ENCODE measurements at places on chromosomes 16 and 17. TPM values are rescaled to one million over a fixed set of nuclear protein-coding genes. Genes with fewer than 3 reads are reported as not detected.

DNA sequence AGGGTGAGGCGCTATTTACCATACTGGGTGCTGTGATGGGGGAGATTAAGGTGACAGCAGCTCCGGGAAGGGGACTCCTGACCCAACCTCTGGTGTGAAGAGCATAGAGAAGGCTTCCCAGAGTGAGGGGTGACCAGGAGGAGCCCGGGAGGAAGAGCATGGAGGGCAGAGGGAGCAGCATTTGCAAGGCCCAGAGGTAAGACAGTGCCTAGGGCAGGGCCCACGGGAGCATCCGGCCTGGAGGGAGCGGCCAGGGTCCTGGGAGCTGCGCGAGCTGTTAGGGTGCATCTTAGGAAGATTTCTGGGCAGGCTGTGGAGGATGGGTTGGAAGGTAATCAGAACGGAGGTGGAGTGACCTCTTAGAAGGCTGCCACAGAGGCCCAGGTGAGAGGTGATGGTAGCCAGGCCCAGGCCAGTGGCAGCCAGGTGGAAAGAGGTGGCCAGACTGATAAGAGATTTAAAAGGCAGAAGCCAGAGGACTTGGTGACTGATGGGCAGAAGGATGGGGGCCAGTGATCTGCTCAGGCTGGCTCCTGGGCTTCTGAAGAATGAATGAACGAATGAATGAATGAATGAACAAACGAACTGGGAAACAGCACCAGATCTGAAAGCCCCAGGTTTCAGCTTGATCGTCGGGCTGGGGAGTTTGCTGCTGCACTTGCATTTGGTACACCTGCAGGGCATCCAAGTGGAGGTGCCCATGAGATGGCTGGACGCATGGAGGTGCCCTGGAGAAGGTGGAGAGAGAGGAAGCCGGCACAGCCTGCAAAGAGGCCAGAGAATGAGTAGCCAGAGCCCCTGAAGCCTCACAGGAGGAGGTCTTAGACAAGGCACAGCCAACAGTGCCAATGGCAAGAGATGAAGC, 13.0 kb upstream of the TMEM92 start:
- H3K4me1 ChIP-seq, result peaks cover 31% of the 10 kb centered on the region
- DNase-seq, result no peak
- H3K4me3 ChIP-seq, result no peak overlapping the region
- H3K27ac ChIP-seq, result no peak overlapping the region

DNA sequence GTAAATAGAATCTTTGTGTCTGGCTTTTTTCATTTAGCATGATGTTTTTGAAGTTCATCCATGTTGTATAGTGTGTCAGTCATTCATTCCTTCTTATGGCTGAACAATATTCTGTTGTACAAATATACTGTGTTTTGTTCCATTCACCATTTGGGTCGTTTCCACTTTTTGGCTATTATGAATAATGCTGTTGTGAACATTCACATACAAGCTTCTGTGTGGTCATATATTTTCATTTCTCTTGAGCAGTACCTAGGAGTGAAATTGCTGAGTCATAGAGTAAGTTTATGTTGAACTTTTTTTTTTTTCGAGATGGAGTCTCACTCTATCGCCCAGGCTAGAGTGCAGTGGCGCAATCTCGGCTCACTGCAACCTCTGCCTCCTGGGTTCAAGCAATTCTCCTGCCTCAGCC, 32.3 kb upstream of the TAOK1 start:
- no peak overlapping the region for H3K4me3 ChIP-seq
- no peaks in the 10 kb centered on the region for H3K36me3 ChIP-seq
- peak; percentile 65 for DNase-seq
- no peak overlapping the region for H3K27ac ChIP-seq
- no peaks in the 10 kb centered on the region for H3K4me1 ChIP-seq

GRCh38 chr16:86609115-86609514, 30.8 kb downstream of the FOXL1 start:
- no peaks in the 10 kb centered on the region for H3K36me3 ChIP-seq
- H3K4me1 ChIP-seq, result peaks cover 28% of the 10 kb centered on the region
- no peak overlapping the region for H3K4me3 ChIP-seq
- H3K27ac ChIP-seq, result peak overlapping the region; percentile 92

DNA sequence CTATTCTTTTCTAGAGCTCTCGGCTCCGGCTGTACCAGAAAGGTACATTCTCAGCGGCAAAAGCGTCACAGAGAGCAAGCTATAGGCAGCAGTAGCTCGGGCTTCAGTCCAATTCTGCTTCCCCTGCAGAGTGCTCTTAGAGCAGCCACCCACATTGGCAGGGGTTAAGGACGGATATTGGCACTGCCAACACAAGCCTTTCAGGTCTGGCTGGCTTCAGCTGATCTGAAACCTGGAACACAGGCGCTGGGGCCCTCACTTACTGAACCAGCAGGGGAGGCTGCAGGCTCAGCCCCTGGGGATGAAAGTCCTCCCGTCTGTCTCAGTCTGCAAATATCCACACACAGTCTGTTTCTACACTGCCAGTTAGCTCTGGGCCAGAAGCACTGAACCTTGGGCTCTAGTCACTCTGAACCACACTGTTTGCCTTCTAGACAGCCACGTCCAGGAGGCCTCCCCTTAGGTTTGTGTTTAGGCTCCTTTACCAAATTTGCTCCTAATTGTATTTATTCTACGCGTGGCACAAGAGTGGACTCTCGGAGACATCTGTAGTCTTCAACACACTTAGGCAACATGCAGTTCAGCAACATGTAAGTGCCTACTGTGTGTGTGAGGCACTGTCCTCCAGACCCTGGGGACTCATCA, 40.1 kb downstream of the HIC1 start:
- no peak overlapping the region for H3K4me3 ChIP-seq
- H3K27ac ChIP-seq, result no peak overlapping the region
- DNase-seq, result peak; percentile 75
- no peaks in the 10 kb centered on the region for H3K27me3 ChIP-seq
- H3K36me3 ChIP-seq, result no peaks in the 10 kb centered on the region

DNA sequence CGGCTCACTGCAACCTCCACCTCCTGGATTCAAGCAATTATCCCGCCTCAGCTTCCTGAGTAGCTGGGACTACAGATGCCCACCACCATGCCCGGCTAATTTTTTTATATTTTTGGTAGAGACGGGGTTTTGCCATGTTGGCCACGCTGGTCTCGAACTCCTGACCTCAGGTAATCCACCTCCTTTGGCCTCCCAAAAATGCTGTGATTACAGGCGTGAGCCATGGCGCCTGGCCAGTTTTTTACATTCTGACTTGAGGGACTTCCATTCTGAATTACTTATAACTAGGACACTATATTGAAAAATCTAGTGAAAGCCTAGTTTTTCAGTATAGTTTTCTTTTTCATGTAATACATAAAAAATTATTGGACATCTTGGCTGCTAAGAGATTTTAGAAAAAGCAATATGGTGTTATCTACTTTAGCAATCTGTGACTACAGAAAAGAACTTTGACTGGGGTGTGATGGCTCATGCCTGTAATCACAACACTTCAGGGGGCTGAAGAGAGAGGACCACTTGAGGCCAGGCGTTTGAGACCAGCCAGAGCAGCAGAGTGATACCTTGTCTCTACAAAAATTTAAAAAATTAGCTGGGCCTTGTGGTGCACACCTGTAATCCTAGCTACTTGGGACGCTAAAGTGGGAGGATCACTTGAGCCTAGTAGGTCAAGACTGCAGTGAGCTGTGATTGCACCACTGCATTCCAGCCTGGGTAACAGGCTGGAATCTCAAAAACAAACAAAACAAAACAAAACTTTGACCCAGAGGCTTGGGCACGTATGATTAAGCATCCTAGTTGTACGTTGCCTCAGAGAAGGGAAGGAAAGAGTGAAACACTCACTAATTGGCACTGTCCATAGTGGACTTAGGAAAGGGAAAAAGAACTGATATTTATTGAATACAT, 26.8 kb upstream of the GOSR1 start:
- H3K36me3 ChIP-seq, result peaks cover 8% of the 10 kb centered on the region
- no peak overlapping the region for H3K27ac ChIP-seq
- H3K27me3 ChIP-seq, result no peaks in the 10 kb centered on the region
- no peak overlapping the region for H3K4me3 ChIP-seq

GRCh38 chr16:28035866-28036393, 27.6 kb downstream of the GSG1L start:
- DNase-seq, result no peak
- no peak overlapping the region for H3K4me3 ChIP-seq
- H3K27me3 ChIP-seq, result peaks cover 18% of the 10 kb centered on the region
- no peaks in the 10 kb centered on the region for H3K36me3 ChIP-seq

- H3K27me3 ChIP-seq, result no peaks in the 10 kb centered on the region
- H3K36me3 ChIP-seq, result peaks cover 2% of the 10 kb centered on the region
- DNase-seq, result peak; percentile 92
Measured at GRCh38 chr17:42517516-42517915, 18.5 kb upstream of the NAGLU start.

DNA sequence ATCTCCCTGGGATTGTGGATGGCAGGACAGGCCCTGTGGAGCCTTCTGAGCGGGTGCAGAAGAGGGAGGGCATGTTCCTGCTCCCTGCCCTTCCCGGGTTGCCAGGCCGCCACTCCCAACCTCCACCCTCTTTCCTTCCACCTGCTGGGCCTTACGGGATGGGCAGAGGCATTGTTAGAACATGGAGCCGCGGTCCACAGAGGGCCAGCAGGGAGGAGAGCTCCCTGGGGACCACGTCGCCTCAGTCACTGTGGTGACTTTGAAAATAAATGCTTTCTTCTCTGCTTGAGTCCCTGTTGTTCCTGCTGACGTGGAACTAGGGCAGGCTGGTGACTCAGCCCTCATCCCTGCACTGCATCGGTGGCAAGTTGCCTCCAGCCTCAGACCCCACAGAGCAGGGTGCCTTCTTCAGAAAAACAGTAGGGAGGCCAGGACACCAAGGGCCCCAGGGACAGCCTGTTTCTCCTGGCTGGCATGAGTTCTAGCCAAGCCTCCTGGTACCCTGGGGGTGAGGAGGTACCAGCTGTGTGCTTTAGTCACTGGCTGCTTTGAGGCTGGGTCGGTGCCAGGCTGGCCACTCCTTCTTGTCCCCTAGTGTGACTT, 224.9 kb downstream of the SEC14L1 start:
- no peaks in the 10 kb centered on the region for H3K36me3 ChIP-seq
- no peak overlapping the region for H3K4me3 ChIP-seq
- peak overlapping the region; percentile 90 for H3K27ac ChIP-seq
- peaks cover 40% of the 10 kb centered on the region for H3K4me1 ChIP-seq

DNA sequence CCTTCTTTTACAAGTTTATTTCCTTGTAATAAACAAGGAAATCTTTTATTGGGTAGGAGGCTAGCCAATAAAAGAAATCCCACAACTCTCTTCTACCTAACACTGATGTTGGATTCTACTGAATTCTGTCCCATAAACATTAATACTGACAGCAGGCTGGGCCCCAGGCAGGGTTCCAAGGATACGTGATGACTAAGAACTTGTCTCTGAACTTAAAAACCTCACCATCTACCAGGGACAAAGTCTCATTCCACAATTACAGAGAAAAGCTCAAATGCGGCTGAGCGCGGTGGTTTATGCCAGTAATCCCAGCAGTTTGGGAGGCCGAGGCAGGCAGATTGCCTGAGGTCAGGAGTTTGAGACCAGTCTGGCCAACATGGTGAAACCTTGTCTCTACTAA, 64.9 kb downstream of the ARHGAP17 start:
- no peak overlapping the region for H3K27ac ChIP-seq
- DNase-seq, result peak; percentile 84
- H3K4me1 ChIP-seq, result no peaks in the 10 kb centered on the region
- no peak overlapping the region for H3K4me3 ChIP-seq

- DNase-seq, result no peak
- H3K27ac ChIP-seq, result no peak overlapping the region
- H3K4me1 ChIP-seq, result peaks cover 9% of the 10 kb centered on the region
Measured at GRCh38 chr16:84585886-84586285, 32.0 kb downstream of the COTL1 start.

- H3K36me3 ChIP-seq, result no peaks in the 10 kb centered on the region
- H3K27me3 ChIP-seq, result no peaks in the 10 kb centered on the region
- no peaks in the 10 kb centered on the region for H3K4me1 ChIP-seq
- no peak overlapping the region for H3K4me3 ChIP-seq
- no peak for DNase-seq
Measured at GRCh38 chr16:81394966-81395655, 49.5 kb upstream of the CMIP start.

DNA sequence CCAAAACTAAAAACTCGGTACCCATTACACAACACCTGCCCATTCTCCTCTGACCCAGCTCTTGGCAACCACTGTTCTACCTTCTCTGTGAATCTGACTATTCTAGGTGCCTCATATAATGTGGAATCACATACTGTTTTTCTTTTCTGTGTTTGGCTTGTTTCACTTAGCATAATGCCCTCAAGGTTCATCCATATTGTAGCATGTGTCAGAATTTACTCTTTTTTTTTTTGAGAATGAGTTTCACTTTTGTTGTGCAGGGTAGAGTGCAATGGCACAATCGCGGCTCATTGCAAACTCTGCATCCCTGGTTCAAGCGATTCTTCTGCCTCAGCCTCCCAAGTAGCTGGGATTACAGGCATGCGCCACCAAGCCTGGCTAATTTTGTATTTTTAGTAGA, 59.5 kb upstream of the RBL2 start:
- H3K4me1 ChIP-seq, result no peaks in the 10 kb centered on the region
- no peak overlapping the region for H3K4me3 ChIP-seq
- no peak overlapping the region for H3K27ac ChIP-seq

DNA sequence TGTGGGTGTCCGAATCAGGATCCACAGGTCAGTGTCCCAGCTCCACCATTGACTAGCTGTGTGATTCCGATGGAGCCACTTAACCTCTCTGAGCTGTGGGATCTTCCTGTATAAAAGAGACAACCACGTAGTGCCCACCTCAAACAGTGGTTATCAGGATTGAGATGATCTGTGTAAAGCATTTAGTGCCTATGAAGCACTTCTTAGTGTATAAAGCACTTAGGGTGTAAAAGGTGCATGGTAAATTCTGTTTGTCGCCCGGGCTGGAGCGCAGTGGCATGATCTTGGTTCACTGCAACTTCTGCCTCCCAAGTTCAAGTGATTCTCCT, 95.2 kb downstream of the MARF1 start:
- no peak overlapping the region for H3K4me3 ChIP-seq
- no peak overlapping the region for H3K27ac ChIP-seq
- DNase-seq, result no peak
- no peaks in the 10 kb centered on the region for H3K36me3 ChIP-seq
- H3K27me3 ChIP-seq, result no peaks in the 10 kb centered on the region
- H3K4me1 ChIP-seq, result 0 out of 2 replicates have a peak, but pooled peaks cover 1% of the 10 kb centered on the region

Gene TRPV3
- total RNA-seq, result 0.18 TPM

Gene NLGN2
- total RNA-seq, result 1.7 TPM

Gene KLHL10
- 0.18 TPM for total RNA-seq

Gene SPAG5
- 60.8 TPM for total RNA-seq

Gene KRT12
- not detected for total RNA-seq

Gene MED1
- total RNA-seq, result 24.2 TPM

Gene TBC1D3G
- not detected for total RNA-seq

Gene PRAC2
- not detected for total RNA-seq

Gene TSR3
- 46.4 TPM for total RNA-seq

All from IMR-90 (cell line).